Ureter (tissue), 1 donor: ENCODE measurements at places on chromosomes 13 and 19. TPM values are rescaled to one million over a fixed set of nuclear protein-coding genes. Genes with fewer than 3 reads are reported as not detected.

The FBN3 gene
- total RNA-seq: not detected

The SIAH3 gene
- 0.08 TPM for total RNA-seq

GRCh38 chr19:4678881-4679790 lies 9.0 kb upstream of the MYDGF start:
- DNase-seq: no peak

DNA sequence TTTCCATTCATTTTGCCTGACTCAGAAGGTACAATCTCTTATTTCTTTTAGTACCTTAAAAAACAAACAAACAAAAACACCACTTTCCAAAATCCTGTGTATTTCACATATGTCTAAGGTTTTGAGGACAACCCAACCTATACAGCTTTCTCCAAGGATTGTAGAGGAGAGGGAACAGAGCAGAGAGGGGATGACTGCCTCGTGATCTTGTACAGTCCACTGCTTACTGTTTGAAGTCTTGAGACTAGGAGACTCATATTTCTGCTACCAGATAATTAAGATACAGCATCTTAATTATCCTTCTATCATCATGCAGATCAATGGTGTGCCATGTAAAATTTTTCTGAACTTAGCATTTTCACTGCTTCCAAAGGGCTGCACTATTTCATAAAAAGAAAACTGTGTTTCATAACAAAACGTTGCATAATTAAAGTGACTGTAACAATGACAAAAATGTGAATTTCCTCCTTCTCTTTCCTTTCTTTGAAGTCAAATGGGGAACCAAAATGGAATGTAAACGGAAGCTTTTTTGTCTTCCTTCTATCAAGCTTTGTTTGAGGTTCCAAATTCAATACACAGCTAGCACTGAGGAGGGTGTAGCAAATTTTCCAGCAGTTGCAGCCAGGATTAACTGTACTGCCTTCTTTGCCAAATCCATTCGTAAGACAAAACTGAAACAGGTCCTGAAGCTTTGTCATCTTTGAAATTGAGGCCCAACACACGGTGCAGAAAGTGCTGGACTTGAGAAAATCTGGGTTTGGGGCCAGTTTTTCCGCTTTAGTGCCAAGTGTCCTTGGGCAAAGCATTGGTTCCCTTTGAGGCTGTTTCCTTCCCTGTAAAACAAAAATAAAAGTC lies 34.9 kb upstream of the RCBTB2 start:
- DNase-seq: no peak

DNA sequence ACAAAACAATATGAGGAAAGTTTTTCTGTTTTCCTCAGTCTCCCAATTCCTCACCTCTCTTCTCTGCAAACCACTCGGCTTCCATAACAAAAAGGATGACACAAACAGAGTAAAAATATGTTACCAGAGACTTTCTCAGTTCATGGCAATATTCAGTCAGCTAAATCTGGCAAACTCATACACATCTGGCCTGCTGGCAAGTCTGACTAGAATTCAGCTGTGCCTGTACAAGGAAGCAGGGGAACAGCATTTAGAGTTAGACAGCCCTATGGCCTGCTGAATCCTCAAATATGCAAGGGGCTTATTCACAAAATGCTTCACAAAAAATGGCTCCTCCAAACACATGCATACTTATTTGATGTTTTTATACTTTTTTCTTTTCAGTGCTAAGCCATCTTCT lies 227.8 kb downstream of the ENOX1 start:
- DNase-seq: no peak

The CGB1 gene
- not detected for total RNA-seq

GRCh38 chr13:114264886-114265611 lies 16.4 kb upstream of the UPF3A start:
- DNase-seq: no peak

The USP12 gene
- total RNA-seq: 25.5 TPM
